HepG2 (cell line): ENCODE measurements at places on chromosomes 7 and 10. TPM values are rescaled to one million over a fixed set of nuclear protein-coding genes. Genes with fewer than 3 reads are reported as not detected.

GRCh38 chr10:95414844-95415485 is 124.2 kb upstream of the PDLIM1 start:
- no peak for DNase-seq

DNA sequence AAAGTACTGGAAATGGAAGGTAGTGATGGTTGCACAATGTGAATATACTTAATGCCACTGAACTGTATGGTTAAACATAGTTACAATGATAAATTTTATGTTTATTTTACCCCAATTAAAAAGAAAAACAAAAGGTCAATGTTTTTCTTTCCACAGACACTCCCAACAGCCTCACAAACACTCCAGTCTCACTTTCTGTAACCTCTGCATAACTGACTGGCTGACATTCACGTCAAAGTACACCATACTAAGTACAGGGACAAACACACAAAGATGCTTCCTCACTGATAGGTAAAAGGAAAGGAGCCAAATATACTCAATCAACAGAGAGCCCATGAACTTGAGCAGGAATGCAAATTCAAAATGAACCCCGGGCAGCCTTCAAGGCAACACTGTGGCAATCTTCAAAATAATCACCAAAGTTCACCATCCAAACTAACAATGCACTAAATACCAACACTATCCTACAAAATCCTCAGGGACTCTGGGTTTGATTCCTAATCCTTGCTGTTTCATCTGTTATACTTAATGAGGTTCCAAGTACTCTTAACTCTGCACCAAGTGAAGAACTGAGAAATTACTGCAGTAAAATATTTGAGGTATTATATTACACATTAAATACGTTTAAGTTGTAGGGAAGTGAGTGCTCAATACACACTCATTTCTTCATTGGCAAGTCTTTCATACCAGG is 90.8 kb downstream of the ARMH3 start:
- DNase-seq: peak; percentile 10

GRCh38 chr7:145431834-145432233 is 596.0 kb upstream of the TPK1 start:
- no peak for DNase-seq

AKAP9 gene
- total RNA-seq: 33.1 TPM in 2 replicates

GRCh38 chr7:55396233-55396785 is 31.2 kb downstream of the LANCL2 start:
- no peak for DNase-seq

UCMA gene
- not detected in 2 replicates for total RNA-seq

DNA sequence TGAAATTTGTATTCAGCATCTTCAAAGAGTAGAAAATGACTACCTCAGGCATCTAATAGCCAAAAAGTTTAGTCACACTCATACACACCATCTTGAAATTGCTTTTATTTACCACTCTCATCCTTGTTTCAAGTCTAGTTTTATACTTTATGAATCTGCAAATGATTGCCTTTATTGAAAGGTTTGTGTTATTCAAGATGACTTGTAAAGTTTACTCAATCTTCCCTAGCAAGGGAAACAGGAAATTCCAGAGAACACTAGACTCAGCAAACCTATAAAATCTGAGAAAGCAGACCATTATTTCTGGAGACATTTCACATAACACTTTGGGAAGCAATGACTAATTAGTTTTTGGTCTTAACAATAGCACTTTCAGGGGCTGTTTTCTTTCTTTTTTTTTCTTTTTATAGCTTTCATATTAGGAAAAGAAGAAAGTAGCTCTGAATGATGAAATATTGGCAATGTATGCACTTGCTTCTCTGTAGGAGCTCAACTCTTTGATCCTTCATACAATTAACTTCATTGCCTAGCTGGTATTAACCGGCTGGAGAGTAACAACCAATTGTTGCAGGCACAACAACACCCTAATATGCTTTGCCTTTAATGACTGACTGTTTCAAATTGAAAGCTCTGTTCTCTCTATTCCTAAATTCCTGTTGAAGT is 68.9 kb upstream of the HDAC9 start:
- no peak for DNase-seq
